Foreskin melanocyte (primary cell): ENCODE measurements at places on chromosomes 4 and X.

GRCh38 chr4:12488672-12489071 is 995.5 kb downstream of the RAB28 start:
- DNase-seq, result no peak

DNA sequence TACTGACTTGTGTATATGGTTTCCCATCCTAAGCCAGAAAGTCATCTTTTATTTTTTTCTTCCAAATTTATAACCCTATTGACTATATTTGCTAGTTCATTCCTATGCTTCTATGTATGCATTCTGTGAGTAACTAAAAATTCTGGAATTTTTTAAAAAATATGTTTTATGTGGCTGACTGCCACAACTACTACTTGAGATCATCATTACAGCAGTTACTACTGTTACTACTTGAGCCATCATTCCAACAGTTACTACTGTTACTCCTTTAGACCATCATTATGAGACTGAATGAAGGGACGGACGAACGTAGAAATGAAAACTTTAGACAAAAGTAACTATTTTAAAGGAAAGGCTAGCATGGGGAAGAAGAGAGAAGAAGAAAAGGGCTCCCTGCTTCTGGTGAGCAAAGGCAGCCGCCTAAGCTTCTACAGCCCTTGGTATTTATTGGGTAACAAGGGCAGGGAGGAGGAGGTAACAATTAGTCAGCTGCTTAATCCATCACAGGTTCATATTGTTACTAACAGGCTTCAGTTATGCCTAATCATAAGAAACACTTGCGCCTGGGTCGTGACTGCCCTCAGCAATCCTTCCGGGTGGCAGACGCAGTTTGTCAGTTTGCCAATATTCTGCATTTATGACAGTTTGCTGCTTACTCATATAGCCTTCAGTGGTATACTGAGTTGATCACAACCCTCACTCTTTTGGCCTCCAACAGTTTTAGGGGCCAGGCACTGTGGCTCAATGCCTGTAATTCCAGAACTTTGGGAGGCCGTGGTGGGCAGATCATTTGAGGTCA is 80.4 kb downstream of the PDLIM5 start:
- peak; percentile 8 for DNase-seq

- no peak for DNase-seq
Observed at GRCh38 chrX:66039944-66040343, at the start of gene VSIG4. TSS of gene VSIG4 (minus strand) at chrX:66040080. CDS start at chrX:66039998, 82 bp downstream.

GRCh38 chr4:140450352-140450751 is 22.9 kb upstream of the CLGN start:
- DNase-seq, result no peak

DNA sequence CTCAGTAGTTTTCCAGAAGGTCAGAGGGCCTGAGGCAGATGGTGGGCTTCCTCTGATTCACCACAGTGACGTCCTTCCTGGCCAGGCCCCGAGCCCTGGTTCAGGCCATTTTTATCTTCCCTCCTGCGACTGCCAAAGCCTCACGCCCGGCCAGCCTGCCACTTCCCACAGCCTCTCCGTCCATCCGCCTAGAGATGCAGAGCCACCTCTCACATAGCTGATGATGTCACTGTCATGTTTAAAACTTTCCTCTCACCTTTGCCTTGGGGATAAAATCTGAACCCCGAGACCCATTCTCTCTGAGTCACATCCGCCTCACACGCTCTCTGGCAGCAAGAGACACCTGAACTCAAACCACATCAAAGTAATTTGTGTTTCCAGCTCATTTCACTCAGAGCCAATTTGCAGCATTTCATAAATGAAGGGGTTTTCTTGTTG is 175.3 kb downstream of the QDPR start:
- peak; percentile 9 for DNase-seq

GRCh38 chrX:154712781-154713740 is 37.8 kb downstream of the GAB3 start:
- no peak for DNase-seq

DNA sequence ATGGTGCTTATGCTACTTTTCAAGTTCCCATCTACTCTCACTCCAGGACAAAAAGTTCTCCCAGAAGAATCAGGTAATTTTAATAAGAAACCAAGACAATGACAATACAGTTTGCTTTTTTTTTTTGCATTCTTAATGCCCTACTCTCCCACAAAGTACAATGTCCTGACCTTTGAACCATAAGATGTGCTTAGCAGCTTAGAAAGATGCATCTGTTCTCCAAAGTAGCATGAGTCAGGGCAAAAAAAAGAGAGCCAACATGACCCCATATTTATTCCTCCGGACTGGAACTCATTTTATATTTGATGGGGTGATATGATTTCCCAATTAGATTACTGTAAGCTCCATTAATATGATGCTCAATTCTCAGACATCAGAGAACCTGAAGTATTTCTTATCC is 16.5 kb upstream of the PDCL2 start:
- no peak for DNase-seq
